ENCODE measurements at places on chromosomes 12 and 14.
A peak's percentile ranks its signal among the peaks of the same experiment; 100 is the strongest.

DNA sequence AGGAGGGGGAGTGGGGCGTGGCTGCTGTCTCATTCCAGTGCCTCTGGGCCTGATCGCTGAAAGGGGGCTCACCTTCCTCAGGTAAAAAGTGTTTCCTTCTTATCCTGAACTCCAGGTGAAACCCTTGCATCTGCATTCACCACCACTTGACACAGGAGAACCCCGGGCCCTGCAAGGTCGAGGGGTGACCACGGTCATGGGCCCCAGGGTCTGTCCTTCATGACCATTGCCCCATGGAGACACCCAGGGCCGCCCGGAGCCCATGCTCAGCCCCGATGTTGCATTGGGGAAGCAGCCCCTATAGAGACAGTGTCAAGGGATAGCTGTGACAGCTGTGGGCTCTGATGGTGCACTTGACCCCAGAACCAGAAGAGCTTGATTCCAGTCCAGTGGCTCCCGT is 34.4 kb upstream of the DYNC1H1 start:
- DNase-seq: no peak

- no peak for DNase-seq
These were observed 1.4 kb downstream of the SGPP1 start for GRCh38 chr14:63726499-63726898.

GRCh38 chr12:6921996-6922946 is 5.5 kb upstream of the ATN1 start:
- DNase-seq: no peak

DNA sequence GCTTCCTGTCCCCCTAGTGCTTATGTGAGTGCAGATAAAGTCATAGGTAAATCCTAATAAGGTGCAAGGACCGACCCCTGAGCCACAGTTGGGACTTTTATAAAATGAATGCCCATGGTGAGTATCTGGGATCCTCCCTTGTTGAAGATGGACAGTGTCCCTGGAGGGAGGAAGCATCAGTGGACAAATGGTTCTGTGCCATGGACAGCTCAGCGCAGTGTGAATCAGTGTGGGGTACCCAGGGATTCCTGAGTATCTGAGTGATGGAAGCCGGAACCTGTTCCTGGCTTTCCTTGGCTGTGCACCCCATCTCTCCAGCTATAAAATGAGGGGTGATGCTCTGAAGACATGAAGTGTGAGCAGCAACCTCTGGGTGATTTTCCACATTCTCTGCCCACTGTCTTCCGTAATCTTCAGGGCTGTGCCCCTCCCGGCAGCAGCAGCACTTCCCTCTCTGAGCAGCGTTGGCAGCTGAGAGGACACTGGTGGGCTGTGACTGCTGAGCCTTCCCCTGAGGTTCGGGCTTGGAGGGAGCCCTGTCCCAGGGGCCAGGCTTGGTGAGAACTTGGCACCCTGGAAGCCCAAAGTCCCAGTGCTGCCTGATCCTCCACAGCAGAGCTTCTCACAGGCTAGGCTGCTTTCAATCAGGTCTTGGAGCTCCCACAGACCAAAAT is 25.0 kb downstream of the VCPKMT start:
- DNase-seq: no peak

DNA sequence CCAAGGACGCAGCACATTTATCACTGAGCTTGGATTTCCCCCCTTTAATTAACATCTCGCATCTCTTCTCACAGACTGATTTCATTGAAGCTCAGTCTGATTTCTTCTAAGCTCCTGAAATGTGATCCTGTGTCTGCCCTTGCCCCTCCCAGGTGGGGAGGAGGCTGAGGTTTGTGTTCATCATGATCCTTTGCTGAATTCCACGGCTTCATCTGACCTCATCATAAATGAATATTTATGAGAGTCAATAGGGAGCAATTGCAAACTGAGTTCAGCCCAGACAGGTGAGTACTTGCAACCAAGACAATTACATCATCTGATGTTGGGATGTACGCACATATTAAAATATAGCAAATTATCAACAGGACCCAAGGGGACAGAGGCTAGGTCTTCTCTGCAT is 72.4 kb downstream of the MAP1LC3B2 start:
- no peak for DNase-seq

DNA sequence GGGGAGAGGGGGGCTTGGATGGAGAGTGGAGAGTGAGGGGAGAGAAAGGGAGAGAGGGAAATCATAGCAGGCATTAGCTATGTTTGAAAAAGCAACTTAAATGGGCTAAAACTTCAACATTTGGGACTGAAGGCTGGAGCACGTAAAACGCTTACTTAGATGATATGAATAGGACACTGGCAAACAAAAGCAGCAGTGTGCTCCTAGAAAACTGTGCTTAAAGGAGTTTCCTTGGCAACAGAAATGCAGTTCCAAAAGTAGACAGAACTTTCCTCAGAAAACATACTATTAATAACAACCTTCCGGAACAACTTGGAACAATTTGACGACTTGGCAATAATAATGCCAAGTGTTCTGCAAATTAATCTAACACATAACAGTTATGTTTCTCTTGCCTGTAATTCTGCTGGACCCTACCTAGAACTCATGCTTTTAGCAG is 235.5 kb upstream of the NPAS3 start:
- DNase-seq: no peak

GRCh38 chr12:91172096-91172495 is 10.5 kb downstream of the DCN start:
- no peak for DNase-seq

GRCh38 chr12:116358893-116359761 is 81.6 kb upstream of the MED13L start:
- DNase-seq: peak; percentile 73

GRCh38 chr12:27899151-27899661 is 73.3 kb downstream of the PTHLH start:
- no peak for DNase-seq

GRCh38 chr12:22172501-22172900 is 126.5 kb downstream of the CMAS start:
- no peak for DNase-seq

GRCh38 chr12:122795807-122796206 is 21.4 kb downstream of the CCDC62 start:
- no peak for DNase-seq

DNA sequence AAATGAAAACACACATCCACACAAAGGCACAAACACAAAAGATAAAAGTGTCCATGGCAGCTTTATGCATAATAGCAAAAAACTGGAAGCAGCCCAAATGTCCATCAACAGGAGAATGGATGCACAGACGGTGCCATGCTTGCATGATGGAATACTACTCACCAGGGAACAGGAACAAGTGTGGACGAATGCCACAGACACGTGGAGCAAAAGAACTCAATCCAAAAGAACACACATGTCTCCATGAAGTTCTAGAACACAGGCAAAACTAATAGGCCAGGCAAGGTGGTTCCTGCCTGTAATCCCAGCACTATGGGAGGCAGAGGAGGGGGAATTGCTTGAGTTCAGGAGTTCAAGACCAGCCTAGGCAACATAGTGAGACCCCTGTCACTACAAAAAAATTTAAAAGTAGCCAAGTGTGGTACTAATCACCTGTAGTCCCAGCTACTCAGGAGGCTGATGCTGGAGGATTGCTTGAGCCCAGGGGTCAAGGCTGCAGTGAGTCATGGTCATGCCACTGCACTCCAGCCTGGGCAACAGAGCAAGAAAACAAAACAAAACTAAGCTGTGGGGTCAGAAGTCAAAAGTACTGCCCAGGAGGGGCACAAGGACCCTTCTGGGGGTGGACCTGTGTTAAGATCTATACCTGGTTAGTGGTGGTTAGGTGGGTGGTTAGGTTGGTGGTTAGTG is 7.3 kb upstream of the TMEM119 start:
- DNase-seq: no peak

DNA sequence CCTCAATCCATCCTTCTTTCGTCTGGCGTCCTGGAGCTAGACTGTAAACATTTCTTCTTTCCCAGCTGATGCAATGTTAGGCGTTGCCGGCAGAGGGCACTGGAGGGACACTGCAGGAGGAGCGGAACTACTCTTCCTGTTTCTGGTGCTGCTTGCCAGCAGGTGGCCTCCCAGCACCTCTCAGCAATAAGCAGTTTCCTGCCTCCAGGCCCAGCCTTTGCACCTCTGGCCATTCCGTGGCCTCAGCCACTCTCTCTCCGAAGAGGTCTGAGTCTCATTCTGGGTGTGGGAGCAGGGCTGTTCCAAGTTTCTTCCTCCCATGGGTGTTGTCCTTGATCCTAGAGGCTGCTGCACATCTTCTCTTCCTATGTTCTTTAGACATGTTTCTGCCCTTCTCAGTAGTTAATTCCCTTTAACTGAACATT is 7.5 kb upstream of the ASPG start:
- DNase-seq: peak; percentile 87

GRCh38 chr12:44317651-44318126 is 481.8 kb downstream of the TMEM117 start:
- DNase-seq: no peak

GRCh38 chr12:73301530-73301929 is 1029.4 kb downstream of the TRHDE start:
- DNase-seq: no peak

GRCh38 chr14:71358209-71358931 is 451.1 kb downstream of the PCNX1 start:
- DNase-seq: no peak

DNA sequence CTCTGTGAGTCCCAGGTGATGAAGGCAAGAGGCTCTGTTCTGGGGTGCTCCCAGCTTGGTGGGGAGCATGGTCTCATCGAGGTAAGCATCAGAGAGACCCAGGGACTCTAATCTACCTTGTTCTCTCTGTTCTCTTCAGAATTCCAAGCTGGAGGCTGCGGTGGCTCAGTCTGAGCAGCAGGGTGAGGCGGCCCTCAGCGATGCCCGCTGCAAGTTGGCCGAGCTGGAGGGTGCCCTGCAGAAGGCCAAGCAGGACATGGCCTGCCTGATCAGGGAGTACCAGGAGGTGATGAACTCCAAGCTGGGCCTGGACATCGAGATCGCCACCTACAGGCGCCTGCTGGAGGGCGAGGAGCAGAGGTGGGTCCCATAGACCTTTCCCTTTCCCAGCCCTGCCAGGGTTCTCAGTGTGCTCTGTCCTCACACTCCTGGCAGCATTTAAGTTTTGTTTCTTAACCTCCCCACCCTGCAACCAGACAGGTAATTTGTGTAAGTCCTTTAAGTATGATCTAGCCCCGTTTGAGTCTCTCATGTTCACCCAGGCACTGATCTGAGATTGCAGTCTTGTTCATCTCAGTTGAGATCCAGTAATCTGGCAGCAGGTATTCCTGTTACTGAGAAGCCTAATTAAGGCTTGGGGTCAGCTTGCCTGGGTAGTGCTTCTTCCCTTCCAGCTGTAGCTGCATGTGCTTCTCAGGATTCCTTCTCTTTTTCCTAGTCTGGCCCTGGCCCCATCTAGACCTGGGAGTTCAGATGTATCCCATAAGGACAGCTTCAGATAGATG is 14.8 kb upstream of the KRT81 start:
- no peak for DNase-seq

DNA sequence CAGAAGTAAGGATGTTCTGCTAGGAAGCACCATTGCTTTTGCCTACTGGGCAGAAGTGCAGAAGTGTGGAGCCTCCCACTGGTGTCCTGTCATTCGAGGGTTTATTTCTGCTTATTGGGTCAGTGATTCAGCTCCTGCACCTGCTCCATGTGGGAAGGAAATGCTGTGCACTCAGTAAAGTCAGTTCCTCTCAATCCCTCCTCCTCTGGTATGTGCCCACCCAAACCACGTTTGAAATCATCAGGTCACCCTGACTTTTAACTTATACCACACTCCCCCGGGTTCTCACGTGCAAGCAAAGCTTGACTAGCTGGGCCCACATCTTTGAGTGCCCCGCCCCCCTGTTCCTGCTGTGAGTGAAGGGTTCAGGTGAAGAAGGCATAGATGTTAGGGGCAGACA is 223.7 kb downstream of the CHST11 start:
- no peak for DNase-seq

DNA sequence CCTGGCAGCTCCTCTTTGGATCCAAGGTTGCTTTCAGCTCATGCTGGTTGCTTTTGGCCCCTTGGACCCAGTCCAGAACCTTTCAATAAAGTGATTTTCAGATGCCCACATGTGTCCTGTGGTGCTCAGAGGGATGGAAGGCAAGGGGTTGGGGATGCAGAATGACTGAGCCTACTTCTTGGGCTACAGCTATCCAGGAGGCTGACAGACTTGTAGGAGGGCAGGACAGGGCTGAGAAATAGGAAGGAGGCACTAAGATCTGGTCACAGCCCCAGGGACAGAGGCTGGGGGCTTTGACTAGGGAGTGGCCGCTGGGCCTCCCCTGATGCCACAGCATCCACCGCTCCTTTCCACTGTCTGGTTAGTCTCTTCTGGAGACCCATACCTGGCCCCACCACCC is 1.2 kb upstream of the HOXC11 start:
- no peak for DNase-seq

DNA sequence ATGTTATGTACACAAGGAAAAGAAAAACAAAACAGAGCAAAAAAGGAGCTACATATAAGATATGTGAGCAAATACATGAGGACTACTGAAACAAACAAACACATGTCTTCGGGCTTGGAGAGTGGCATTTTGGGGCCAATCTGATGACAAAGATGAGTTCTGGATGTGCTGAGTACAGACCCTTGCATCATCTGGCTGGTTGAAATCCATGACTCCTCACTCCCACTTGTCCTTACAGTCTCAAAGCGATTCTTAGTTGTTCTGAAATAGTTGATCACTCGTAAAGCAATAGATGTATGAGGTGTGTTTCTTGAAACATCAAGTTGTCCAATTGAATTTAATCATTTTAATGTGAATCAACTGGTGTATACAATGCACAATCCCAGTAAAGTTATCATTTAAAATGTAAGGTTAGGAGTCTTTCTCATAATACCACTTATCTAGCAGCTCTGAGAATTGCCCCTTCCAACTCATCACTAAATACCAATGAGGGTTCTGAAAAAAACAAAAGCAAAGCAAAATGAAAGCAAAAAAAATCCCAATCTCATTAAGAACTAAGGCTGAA is 136.9 kb downstream of the ITPR2 start:
- DNase-seq: no peak

DNA sequence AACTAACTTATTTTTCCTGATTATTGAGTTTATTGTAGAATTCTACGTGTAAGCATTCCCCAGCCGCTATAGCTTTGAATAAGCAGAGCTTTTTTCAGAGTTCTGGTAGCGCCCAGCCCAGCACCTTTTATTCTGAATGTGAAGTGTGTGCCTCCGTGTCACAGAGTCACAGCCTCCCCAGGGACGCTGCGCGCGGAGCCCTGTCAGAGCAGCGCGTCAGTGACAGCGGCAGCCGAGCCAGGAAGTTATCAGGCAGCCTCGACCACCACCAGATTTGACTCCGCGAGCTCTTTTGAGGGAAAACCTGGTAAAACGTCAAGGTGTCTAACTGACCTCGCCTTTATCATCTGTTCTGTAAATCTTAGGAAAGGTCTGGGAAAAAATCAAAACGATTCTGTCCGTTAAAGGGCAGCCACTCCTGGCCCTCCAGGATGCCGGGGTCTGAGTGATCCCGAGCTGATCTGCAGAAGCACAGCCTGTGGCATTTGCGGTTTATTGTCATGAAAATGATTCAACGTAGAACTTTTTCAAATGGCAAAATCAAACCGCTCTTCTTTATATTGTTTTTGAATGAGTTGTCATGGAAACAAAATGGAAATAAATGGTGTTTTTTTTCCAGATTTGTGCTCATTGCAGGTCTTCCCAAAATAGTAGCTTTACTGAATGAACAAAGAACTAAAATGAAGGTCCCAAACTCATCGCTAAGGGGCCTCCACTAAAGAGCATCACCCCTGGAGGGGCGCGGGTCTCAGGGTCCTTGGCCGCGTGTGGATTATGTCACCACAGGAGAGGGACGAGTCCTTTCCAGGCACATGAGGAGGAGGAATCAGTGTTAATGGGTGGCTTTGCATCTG is 43.1 kb upstream of the MMP17 start:
- no peak for DNase-seq

Data from CD4-positive, alpha-beta T cell treated with Interleukin-6 for 4 hours (primary cell).